ENCODE measurements at places on chromosomes 1 and 21.

GRCh38 chr21:25559746-25560145 lies 47.5 kb downstream of the MRPL39 start:
- no peak for DNase-seq

GRCh38 chr1:64167176-64167575 lies 36.2 kb upstream of the UBE2U start:
- no peak for DNase-seq

DNA sequence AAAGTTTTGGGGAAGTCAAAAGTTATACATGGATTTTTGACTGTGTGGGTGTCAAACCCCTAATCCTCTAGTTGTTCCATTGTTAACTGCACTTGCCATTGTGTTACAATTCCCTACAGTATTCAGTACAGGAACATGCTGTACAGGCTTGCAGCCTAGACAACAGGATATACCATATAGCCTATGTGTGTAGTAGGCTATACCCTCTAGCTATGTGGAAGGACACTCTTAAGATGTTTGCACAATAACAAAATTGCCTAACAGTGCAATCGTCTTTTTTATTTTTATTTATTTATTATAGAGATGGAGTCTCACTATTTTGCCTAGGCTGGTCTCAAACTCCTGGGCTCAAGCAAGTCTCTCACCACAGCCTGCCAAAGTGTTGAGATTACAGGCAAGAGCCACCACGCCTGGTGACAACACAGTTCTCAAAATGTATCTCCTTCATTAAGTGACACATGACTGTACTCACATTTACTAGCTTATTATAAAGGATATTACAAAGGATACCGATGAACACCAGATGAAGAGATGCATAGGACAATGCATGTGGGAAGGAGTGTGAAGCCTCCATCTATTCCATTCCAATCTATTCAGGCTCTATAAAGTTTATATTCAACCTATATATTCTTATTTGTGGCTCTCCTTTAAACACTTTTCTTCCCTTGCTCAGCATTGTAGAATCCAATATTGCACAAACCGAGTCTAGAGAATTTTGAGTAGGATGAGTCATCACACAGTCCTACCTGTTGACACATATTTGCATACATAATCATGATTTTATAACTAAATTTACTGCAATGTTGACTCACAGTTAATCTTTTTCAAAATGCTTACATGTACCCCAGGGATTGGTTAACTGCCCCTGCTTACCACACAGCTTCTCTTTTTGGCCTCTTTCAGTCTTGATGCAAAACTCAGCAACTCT lies 28.4 kb upstream of the CEP350 start:
- no peak for DNase-seq

DNA sequence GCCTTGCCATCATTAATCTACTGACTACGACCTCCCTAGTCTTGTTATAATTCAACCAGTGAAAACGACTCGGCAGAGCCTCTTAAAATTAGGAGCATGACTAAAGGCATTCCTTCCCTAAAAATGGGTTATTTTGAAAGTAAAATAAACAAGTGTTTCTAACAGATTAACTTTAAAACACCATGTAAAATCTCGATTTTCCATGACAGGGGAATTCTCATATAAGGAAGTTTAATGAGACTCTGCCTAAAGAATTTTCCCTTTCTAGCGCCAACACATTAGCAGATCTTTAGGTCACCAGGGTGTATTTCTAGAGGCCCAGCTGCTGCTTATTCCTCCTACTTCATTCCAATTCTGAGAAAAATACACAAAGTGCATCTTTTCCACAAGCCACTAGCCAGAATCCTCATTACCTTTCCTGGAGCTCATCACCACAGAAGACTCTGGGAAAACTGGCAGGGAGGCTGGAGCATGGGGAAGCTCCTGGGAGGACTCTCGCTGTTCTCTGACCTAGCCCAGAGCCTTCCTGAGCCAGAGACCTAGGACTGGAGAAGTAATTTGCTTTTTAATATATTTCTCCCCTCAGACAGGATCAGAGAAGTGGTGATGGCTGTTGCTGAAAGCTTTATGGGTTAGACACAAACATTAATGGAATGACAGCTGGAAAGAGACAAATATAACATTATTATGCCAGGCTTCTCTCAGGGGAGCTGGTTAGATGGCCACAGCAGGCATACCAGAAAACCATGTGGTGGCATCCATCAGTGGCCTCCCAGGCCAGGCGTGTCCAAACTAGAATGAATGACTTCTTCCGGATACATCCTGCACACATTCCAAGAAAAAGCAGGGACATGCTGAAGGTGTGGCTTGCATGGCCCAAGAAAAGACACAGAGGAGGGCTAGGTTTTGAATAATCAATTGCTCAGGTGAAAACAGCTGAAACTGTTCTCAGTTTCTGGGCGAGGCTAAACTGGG lies 63.6 kb upstream of the CTTNBP2NL start:
- DNase-seq: no peak

GRCh38 chr1:235648407-235648907 lies 1.1 kb downstream of the GNG4 start:
- DNase-seq: no peak

DNA sequence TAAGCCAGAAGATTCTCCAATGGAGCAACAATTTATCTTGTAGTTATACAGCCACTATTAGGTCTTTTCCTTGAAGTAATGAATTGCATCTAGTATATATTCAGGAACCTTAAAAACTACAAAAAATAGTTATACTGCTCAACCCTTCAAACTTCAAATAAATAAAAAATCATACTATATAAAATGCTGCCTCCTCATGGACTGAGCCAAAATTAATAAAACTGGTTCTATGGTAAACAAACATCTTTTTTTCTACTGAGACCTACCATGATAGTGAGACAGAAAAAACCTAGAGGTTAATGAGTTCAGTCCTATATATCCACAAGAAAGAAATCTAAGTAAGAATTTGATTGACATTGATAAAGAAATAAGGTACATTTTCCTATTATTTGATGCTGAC lies 67.7 kb downstream of the GPATCH2 start:
- DNase-seq: no peak

GRCh38 chr1:221704306-221704705 lies 37.6 kb downstream of the DUSP10 start:
- DNase-seq: no peak

- no peak for DNase-seq
Measured at GRCh38 chr1:205598841-205599668, 32.8 kb downstream of the ELK4 start.

GRCh38 chr1:100699744-100700143 lies 19.8 kb upstream of the VCAM1 start:
- no peak for DNase-seq

GRCh38 chr1:155979597-155980343 lies 1.4 kb upstream of the ARHGEF2 start:
- DNase-seq: no peak

GRCh38 chr1:234645474-234645953 lies 35.5 kb upstream of the IRF2BP2 start:
- no peak for DNase-seq

DNA sequence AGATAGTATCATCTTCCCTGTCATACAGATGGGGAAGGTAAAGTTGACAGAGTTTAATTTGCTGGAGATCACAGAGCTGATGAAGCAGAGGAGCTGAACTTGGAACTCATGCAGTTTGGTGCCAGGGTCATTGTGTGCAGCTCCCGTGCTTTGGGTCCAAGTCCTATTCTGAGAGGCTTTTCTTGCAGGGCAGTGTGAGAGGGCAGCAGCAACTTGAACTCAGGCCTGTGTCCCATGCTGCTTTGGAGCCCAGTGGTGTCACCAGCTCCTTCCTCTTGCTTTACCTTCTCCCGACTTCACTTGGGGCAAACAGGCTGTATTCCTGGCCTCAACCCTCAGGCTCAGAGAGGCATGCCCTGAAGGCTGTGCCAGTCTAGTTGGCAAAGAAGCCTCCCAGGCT lies 24.7 kb downstream of the INAVA start:
- no peak for DNase-seq

DNA sequence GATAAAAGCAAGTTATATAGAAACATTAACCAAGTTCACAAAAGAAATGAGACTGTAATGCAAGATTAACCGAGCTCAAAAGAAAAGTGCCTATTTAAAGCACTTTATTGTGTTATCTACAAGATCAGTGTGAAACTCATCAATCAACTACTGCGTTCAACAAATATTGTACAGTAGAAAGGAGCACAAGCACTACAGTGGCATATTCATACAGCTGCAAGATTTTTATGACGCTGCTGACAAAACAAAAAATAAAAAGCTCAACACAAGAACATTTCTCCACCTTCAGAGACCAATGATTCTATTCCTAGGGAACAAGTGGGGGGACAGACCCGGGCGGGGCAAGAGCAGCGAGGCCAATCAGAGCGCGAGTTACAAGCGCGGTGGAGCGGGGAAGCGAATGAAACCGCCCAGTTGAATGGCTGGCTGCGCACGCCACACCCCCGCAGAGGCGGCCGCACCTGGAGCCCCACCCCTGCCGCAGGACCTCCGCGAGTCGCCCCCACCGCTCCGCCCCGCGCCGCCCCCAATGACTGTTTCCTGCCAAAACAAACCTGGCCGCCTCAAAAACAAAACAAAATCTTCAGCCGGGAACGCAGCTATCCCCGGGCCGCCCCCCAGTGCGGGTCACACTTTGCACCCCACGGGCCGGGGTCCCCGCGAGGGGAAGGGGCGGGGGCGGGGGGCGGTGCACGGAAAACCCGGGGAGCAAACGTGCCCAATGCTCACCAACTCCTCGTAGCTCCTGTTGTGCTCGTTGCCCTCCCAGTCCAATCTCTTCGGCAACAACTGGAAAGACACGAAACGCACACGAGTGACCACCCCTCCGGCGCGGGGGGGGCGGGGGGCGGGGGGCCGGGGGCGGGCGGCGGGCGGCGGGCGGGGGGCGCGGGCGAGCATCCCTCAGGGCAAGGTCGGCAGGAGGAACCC lies 1.1 kb downstream of the BRWD1 start:
- DNase-seq: peak; percentile 97

GRCh38 chr1:229666585-229666984 lies 40.5 kb downstream of the URB2 start:
- DNase-seq: no peak

- no peak for DNase-seq
Measured at GRCh38 chr1:232704694-232705680, 75.1 kb upstream of the SIPA1L2 start.

- no peak for DNase-seq
Measured at GRCh38 chr21:31455506-31455905, 111.4 kb upstream of the TIAM1 start.

DNA sequence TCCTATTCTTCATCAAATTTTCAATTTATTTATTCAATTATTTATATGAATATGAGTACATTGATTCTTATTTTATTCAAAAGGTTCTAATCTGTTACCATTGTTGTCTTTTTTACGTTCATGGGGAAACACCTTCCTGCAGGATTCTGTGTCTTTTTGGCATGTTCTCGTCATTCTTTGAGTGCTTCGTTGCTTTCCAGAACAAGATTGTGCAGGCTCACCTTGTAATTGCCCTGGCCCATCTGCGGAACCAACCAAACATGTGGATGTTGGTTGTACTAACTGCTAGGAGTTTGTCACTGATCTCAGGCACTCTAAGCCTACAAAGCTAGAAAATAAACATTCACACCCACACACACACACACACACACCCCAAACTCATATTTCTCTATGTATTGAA lies 182.1 kb downstream of the TTLL7 start:
- no peak for DNase-seq

GRCh38 chr1:29547300-29547699 lies 311.0 kb downstream of the PTPRU start:
- DNase-seq: no peak

GRCh38 chr1:244712669-244713068 lies 59.7 kb downstream of the DESI2 start:
- no peak for DNase-seq

- DNase-seq: peak; percentile 51
Measured at GRCh38 chr1:10866321-10867093, 70.1 kb upstream of the CASZ1 start.

DNA sequence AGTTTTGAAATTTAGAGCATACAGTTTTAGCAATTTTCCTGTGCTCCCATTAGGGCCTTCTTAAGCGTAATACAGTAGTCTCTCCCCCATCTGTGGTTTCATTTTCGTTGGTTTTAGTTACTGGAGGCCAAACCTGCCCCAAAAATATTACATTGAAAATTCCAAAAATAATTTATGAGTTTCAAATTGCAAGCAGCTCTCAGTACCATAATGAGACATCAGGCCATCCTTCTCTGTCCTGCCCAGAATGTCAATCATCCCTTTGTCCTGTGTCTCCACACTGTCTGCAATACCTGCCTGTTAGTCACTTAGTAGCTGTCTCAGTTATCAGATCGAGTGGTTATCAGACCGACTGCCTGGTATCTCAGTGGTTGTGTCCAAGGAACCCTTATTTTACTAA lies 45.4 kb downstream of the ADSS2 start:
- no peak for DNase-seq

DNA sequence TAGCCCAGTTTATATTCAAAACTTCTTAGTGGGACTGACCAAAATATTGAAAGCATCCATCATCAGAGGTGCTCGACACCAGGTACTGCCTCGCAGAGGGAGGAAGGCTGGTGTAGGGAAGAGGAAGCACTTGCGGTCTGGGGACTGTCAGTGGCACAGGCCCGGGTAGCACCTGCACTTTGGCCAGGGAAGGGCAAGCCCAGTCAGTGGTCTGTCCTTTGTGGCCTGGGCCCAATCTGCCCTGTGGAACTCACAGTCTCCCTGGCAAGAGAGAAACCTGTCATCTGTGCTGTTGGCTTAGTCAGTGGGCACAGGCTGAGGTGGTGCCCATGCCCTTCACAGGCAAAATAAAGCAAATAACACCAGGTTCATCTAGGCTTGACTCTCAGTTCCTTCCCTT lies 77.4 kb downstream of the SYT6 start:
- DNase-seq: no peak

DNA sequence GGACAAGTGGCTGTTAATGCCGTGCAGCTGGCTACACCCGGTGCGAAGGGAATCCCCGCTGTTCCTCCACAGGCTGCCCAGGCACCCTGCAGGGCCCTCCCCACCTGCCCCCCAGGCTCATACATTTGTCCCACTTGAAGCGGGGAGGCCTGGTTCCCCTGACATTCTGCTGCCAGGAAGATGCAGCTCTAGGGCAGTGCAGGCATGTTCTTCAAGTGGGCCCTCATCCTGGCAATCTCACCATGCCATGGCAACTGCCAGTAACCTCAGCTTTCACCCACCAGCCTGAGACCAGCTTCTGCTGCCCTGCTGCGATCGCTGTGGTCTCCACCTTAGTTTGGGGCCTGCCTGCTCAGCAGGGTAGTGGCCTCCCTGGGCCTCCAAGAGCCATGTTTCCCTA lies 151.9 kb upstream of the COL6A1 start:
- no peak for DNase-seq

GRCh38 chr1:112605633-112606327 lies 13.2 kb downstream of the ST7L start:
- DNase-seq: no peak

- DNase-seq: no peak
Measured at GRCh38 chr1:30733493-30733892, 10.1 kb upstream of the MATN1 start.

GRCh38 chr21:39016740-39017315 lies 166.4 kb downstream of the PSMG1 start:
- DNase-seq: no peak

- no peak for DNase-seq
Measured at GRCh38 chr1:200684015-200684414, 14.3 kb upstream of the DDX59 start.

GRCh38 chr1:34977858-34978257 lies 7.3 kb downstream of the TMEM35B start:
- DNase-seq: no peak

- DNase-seq: no peak
Measured at GRCh38 chr1:233516732-233517131, 97.2 kb upstream of the KCNK1 start.

Measured in HuH-7.5 (cell line).